ENCODE measurements at places on chromosomes 13 and 19.

DNA sequence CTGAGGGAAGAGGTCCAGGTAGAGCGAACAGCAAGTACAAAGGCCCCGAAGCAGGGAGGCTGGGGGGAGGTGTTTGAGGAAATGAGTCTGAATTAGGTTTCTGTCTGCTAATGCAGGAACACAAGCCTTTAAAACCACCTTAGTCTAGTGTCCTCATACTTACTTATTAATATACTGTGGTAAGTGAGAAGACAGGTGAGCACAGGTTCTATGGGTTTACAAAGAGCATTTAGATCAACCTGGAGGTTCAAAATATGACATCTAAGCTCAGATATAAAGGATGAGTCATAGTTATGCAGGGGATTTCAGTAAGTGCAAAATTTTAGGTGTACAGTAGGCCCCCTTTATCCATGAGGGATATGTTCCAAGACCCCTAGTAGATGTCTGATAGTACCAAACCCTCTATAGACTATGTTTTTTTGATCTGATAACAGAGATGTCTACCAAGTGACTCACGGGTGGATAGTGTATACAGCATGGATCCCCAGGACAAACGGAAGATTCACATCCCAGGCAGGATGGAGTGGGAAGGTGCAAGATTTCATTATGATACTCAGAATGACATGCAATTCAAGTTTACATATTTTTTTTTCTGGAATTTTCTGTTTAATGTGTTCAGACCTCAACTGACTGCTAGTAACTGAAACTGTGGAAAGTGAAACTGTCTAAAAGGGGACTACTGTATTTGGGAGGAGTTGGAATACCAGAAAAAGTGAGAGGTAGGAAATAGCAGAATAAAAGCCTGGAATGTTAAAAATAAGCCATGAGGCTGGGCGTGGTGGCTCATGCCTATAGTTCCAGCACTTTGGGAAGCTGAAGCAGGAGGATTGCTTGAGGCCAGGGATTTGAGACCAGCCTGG lies 18.2 kb upstream of the MED4 start:
- no peak overlapping the region for H3K27ac ChIP-seq
- H3K4me3 ChIP-seq: no peak overlapping the region
- peaks cover 2% of the 10 kb centered on the region for H3K4me1 ChIP-seq
- H3K36me3 ChIP-seq: no peaks in the 10 kb centered on the region
- peaks cover 9% of the 10 kb centered on the region for H3K27me3 ChIP-seq

DNA sequence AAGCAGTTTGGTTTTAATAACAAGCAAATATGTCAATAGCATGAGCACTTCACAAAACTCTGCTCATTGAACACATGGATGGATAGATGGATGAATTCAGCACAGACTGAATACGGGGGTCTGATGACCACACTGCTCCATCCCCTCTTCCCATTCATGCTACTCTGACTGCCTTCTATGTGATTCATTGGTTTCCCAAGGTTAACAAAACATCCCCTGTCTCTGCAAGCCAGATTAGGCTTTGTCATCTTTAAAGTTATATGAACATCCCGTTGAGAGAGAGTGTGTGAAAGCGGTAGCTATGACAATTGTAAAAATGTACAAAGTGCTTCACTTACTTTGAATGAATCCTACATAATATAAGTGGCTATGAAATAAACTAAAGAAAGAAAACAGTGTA lies 252.5 kb downstream of the OXGR1 start:
- H3K4me3 ChIP-seq: no peak overlapping the region
- no peaks in the 10 kb centered on the region for H3K36me3 ChIP-seq
- DNase-seq: no peak
- no peaks in the 10 kb centered on the region for H3K27me3 ChIP-seq

GRCh38 chr13:95426631-95427030 lies 125.4 kb upstream of the ABCC4 start:
- peaks cover 7% of the 10 kb centered on the region for H3K27me3 ChIP-seq
- no peak for DNase-seq
- peaks cover 1% of the 10 kb centered on the region for H3K4me1 ChIP-seq
- H3K4me3 ChIP-seq: no peak overlapping the region

- peaks cover 9% of the 10 kb centered on the region for H3K27me3 ChIP-seq
- peak; percentile 91 for DNase-seq
- H3K4me3 ChIP-seq: peak overlapping the region; percentile 51
- H3K36me3 ChIP-seq: no peaks in the 10 kb centered on the region
Measured at GRCh38 chr19:13887018-13887436, 10.1 kb downstream of the NANOS3 start.

- no peak overlapping the region for H3K27ac ChIP-seq
- H3K27me3 ChIP-seq: peaks cover 4% of the 10 kb centered on the region
- H3K4me3 ChIP-seq: no peak overlapping the region
- H3K4me1 ChIP-seq: no peaks in the 10 kb centered on the region
Measured at GRCh38 chr19:29478578-29479565, 46.9 kb upstream of the VSTM2B start.

DNA sequence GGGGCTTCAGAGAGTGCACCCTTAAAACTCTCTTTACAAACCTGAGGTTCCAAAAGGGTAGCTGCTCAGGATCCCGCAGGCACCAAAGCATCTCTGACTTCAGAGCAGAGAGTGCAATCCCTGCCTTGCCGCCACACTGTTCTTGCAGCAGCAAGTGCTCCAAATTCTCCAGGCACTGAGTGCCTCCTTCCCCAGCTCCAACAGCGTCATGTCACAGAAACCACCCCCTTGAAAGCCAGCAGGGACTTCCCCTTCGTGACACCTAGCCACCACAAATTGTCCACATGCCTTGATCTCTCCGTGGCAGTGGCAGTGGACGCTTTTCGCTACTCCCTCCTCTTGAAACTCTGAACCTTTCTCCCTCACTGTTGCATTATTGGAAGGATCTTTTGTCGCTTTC lies 39.9 kb downstream of the MBNL2 start:
- no peaks in the 10 kb centered on the region for H3K27me3 ChIP-seq
- peaks cover 9% of the 10 kb centered on the region for H3K36me3 ChIP-seq
- H3K4me3 ChIP-seq: no peak overlapping the region
- H3K4me1 ChIP-seq: peaks cover 63% of the 10 kb centered on the region

DNA sequence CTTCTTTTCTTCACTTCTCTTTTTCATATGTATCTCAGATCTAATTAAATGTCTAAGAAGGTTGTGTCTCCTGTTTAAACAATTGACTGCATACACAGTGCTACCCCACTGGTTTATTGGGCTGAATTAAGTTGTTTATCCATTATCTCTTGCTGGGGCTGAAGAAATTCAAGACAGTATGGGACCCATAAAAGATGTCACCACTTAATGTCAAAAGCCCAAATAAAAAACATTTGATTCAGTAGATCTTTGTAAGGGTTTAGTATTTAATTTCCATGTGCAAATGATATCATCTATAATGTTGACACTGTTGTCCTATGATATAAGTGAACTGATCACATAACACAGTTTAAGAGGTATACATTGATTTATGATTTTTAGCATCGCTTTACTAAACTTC lies 1431.9 kb upstream of the PCDH20 start:
- no peaks in the 10 kb centered on the region for H3K36me3 ChIP-seq
- no peak overlapping the region for H3K27ac ChIP-seq
- no peak for DNase-seq
- H3K4me3 ChIP-seq: no peak overlapping the region
